Fibroblast of the conjunctiva (primary cell): ENCODE measurements at places on chromosomes 4 and X.

- no peak for DNase-seq
Measured at GRCh38 chr4:179762840-179763239, 2320.6 kb upstream of the AGA start.

DNA sequence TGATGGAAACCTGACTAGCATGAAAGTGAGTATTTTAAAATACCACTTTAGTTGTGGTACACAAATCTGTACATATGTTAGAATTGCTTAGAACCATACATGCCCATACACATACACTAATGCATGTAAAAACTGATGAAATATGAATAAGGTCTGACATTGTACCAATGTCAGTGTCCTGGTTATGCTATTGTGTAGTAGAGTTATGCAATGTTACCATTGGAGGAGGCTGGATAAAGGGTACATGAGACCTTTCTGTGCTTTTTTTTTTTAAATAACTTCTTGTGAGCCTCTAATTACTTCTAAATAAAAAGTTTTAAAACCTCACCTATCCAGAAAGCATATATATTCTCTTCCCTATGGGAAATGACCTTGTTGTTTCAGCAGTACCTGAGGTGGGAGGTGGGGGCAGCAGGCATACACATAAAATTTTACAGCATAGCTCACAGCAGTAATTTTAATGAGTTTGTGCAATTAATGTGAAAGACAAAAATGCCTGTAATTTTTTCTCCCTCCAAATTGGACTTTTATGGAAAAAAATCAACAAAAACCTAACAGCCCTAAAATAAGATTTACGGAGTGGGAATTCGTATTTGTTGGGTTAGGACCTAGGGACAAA lies 97.6 kb downstream of the RAP1GDS1 start:
- DNase-seq, result no peak

GRCh38 chrX:27966492-27966891 lies 14.8 kb downstream of the DCAF8L1 start:
- DNase-seq, result no peak

DNA sequence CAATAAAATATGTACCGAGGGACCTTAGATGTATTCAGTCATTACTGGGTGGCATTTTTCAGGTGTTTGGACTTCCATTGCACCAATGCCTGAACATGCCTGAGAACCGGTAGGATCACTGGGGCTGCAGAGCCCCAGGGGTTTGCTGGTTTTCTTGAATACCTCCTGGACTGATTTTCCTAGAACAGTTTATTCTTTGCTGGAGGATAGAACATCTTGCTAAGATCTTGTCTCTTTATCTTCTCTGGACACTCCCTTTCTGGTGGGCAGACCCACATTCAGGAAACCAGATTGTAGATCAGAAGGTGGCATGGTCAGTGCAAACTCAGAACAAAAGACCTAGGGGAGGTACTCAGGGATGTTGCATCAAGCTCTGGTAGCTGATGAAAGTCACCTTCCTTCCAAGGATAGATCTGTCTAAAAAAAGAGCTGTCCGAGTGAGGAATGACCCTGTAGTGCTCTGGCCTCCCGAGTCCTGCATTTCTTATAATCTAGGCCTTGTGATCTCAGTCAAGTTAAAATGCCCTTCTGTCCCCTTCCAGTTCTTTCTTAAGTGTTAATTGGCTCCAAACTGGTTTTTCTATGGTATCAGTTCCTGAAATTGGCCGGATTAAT lies 84.8 kb downstream of the CLDN34 start:
- no peak for DNase-seq

DNA sequence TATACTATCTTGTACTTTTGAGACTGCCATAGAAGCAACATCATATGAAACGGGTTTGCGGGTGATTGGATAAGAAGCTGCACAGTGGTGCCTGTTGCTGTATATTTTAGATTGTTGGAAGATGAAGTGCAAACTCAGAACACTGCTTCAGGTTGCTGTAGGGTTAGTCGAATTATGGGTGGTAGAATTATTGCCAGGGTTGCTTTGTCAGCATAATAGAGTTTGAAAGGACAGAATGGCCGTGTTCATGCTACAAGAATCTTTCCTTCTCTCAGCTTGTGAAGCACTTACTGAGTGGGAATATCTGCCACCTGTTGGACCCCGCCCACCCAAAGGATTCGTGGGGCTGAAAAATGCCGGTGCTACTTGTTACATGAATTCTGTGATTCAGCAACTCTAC lies 115.5 kb downstream of the USP9X start:
- DNase-seq, result no peak

GRCh38 chr4:78622253-78622979 lies 70.8 kb downstream of the ANXA3 start:
- DNase-seq, result peak; percentile 9

DNA sequence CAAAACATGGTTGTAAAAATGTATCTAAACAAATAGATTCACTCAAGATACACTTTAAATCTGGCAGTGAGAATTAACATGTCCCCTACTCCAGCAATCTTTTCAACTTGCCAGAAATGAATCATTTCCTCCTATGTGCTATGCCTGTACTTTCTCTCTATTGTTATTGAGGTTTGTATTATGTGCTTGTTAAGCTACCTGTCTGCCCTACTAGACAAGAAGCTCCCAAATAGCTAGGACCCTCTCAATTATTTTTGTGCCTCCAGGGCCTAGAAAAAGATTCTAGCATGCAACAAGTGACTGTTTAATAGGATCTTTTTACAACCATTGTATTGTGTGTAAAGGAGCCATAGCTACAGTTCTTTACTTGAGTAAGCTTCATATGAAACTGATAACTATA lies 3.5 kb upstream of the SAP30 start:
- no peak for DNase-seq

DNA sequence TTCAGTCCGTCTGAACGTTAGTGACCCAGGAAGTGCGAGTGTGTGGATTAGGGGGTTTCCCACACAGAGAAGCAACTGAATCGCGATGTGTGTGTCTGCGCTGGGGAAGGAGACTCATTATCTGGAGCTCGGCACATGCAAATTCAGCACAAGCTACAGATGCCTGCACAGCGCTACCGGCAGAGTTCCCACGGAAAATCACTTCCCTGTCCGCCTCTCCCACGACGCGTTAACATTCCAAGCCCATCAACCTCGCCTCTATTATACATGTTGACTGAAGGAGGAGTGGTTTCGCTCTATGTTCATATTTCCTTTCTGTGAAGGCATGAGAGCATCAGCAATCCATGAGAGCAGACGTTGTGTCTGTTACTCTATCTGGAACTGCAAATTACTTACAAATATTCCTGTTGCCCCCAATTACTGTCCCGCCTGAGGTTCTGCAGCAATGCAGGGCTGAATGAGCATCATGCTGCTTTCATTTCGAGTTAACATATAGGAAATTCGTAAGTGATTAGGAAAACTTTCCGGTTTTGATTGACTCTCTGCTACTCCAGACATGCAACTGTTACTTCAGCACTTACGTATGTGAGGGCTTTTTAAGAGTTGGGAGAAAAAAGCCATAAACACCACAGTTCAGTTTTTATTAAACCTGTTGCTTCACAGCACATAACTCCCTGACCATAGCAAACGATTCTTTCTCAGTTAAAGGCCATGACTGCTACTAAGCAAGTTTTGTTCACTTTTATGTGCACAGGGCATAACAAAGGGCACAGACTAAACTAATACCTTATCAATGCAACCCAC lies 15.0 kb upstream of the MTNR1A start:
- no peak for DNase-seq

- DNase-seq, result peak; percentile 9
Measured at GRCh38 chr4:26372525-26373172, 51.8 kb downstream of the RBPJ start.

DNA sequence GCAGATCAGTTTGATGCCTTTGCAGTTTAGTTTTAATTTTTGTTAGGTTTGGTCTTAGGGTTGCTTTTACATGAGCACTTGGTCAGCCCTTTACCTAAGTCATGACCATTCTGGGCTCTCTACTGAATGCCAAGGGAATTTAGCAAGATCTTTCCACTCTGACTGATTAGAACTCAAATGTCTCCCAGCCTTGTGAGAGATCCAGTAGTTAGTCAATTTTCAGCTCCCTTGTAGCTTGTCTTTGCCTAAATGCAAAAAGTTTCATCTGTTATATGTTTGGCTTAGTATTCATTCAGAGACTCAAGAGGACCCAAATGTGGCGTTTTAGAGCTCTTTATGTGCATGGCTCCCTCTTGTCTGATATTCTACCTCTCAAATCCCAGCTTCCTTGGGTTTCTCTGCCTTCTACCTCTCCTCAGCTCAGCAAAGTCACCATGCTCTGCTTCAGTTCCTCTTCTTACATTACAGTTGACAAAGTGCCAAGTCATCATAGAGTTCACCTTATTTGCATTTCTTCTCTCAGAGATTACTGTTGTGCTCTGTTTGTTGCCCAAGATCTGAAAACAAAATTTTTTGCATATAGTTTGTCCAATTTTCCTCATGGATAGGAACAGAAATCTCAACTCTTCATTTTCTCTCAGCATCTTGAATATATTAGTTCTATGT lies 17.5 kb upstream of the JAKMIP1 start:
- DNase-seq, result no peak

GRCh38 chrX:85569096-85569495 lies 189.6 kb upstream of the POF1B start:
- no peak for DNase-seq

DNA sequence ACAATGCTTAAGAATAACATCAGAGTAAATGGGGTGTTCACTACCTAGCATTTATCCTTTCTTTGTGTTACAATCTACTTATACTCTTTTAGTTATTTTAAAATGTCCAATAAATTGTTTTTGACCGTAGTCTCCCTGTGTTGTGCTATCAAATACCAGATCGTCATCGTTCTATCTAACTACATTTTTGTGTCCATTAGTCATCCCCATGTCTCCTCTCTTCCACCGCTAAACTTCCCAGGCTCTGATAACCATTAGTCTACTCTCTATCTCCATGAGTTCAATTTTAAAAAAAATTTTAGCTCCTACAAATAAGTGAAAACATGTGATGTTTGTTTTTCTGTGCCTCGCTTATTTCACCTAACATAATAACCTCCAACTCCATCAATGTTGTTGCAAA lies 381.9 kb downstream of the PRDM5 start:
- DNase-seq, result no peak

DNA sequence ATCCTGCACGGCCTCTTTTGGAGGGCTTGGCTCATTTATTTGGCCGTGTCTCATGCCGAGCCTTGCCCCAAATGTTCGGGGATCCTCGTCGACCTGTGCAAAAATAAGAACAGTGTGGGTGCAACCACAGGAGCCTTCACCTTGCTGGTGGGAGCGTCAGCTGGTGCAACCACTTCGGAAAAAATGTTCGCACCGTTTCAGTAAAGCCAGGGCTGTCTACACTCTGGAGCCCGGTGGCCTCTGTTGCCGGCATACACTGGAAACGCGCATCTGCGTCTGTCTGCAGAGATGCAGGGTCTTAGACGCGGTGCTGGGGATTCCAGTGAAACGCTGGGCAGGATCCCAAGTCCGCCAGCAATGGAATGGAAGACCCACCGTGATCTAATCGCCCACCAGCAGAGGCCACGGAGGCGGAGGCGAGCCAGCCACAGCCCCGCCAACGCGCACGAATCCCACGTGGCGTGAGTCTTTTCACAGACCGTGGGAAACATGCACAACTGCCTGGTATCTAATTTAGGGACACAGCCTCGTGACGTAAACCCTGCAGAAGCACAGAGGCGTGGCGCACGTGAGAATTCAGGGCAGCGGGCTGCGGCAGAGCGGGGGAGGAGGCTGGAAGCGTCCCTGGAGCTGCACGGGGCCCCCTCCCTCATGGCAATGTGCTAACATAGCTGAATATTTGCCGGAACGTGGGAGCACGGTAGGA lies 13.8 kb upstream of the MXD4 start:
- DNase-seq, result no peak

DNA sequence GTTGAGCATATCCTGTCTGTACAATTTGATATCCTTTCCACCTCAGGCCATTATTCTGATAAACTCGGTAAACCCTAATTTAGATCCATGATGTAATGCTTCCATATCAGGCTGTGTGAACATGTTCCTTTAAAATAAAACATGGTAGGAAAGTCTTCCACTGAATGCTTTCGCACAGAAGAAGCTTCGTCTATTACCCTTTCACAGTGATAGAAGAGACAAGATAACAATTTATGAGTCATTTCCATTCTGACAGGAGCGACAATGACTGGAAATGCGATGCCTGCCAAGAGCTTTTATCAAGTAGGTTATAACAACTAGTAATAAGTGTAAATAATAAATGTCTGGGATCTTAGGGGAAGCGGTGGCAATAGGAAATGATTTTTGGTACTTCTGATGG lies 98.8 kb downstream of the TTC29 start:
- DNase-seq, result no peak

- no peak for DNase-seq
Measured at GRCh38 chr4:151991001-151991883, 230.4 kb upstream of the GATB start.

GRCh38 chr4:24984602-24985532 lies 45.9 kb downstream of the LGI2 start:
- no peak for DNase-seq

- no peak for DNase-seq
Measured at GRCh38 chr4:21117541-21118180, 417.4 kb downstream of the PACRGL start.

GRCh38 chr4:140603286-140603685 lies 34.5 kb upstream of the UCP1 start:
- DNase-seq, result no peak

DNA sequence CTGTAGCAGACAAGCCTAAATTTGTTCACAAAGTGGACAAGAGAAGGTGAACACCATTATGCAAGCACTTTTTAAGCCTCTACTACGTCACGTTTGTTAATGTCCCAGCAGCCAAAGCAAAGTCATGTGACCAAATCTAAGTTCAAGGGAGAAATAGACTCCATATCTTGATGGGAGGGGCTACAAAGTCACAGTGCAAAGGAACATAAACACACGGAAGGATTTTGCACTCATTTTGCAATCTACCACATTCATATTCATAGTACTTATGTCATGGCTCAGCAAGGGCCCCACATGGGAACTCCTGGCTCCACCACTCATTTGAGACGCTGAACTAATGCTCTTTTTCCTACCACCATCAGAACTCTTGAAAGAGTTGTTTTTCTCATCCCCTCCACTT lies 139.0 kb upstream of the JADE1 start:
- DNase-seq, result no peak

- DNase-seq, result no peak
Measured at GRCh38 chr4:148021686-148022085, 289.8 kb downstream of the ARHGAP10 start.

GRCh38 chr4:94814237-94814636 lies 56.5 kb downstream of the BMPR1B start:
- DNase-seq, result no peak

- peak; percentile 4 for DNase-seq
Measured at GRCh38 chr4:70760662-70761061, 38.9 kb downstream of the RUFY3 start.

- DNase-seq, result no peak
Measured at GRCh38 chr4:138062929-138063328, 179.2 kb downstream of the SLC7A11 start.

GRCh38 chr4:183986971-183987946 lies 82.2 kb downstream of the STOX2 start:
- DNase-seq, result peak; percentile 49

DNA sequence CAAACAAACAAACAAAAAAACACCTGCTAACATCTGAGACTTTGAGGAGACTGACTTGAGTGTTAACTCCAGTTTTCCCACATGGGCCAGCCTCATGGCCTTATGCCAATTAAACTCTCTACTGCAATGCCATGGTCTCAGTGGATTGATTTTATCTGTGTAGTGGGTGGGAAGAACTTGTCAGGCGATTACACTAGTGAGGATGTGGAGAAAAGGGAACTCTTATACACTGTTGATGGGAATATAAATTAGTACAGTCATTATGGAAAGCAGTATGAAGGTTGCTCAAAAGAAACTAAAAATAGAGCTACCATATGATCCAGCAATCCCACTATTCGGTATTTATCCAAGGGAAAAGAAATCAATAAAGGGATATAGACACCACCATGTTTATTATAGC lies 12.8 kb upstream of the XIAP start:
- no peak for DNase-seq
